ENCODE measurements at places on chromosomes 2 and 18.

DNA sequence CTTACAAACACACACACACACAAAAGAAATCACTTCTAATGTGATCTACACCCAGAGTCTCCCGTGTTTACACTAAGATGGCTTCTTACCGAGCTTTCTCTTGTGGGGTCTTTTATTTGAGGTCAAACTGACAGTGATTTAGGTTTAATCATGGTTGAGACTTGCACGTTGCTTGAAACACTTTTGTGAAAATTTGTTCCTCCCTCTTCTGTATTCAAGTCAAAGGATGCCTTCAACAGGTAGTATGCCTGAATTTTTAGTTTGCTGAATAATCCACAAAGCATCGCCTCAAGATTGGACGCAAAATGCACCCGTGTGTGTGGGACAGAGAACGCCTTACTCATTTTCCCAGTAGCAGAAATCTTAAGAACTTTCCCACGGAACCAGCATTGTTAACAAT, 4.0 kb upstream of the ZNF516 start:
- DNase-seq: no peak

DNA sequence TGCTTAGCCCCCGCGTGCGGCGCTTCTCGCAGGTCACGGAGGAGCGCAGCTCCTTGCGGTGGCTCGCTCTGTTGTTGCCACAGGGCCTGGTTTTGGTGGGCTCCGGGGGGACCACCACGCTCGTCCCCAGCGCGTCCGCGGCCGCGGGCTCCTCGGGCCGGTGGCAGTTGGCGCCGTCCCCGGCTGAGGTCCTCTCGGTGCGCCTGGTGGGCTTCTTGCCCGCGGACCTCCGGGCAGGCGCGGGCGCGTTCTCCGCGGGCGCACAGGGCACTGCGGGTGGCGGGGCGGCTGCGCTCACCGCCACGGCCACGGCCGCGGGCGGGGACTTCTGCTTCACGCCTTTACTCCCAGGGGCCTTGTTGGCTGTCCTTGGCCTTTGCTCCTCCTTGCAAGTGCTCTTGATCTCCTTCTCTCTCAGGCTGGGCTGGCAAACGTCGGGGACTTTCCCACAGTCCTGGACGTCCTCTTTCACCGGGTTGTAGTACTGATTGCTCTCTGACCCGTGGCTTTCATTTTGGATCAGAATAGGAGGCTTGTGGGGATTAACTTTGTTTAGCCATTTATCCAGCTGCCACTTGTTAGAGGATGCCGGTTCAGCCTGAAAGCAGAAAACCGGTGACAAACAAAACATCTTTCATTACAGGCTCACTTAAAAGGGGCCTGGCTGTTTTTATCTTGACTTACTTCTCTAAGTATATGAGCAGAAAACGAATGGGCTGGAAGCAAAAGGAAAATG, 104.0 kb upstream of the REV1 start:
- DNase-seq: no peak

- no peak for DNase-seq
Measured at GRCh38 chr2:134601264-134601663, 117.5 kb downstream of the TMEM163 start.

DNA sequence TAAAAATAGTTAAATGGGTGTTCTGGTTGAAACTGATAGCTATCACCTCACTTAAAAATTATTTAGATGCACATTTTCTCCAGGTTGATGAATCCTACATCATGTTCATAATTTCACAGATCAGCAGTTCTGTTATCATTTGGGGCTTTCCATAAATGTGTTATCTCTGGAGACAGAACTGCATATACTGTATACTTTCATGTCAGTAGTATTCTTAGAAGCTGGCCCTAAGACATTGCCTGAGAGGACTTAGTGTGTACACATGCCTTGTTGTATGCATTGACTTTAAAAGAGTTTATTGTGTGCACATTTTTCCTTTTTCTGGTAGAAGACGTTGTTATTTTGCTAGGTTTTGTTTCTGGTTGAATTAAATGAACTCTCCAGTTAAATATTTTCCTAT, 41.0 kb downstream of the PIK3C3 start:
- no peak for DNase-seq

GRCh38 chr2:16235747-16236146, 295.4 kb downstream of the MYCN start:
- DNase-seq: no peak

DNA sequence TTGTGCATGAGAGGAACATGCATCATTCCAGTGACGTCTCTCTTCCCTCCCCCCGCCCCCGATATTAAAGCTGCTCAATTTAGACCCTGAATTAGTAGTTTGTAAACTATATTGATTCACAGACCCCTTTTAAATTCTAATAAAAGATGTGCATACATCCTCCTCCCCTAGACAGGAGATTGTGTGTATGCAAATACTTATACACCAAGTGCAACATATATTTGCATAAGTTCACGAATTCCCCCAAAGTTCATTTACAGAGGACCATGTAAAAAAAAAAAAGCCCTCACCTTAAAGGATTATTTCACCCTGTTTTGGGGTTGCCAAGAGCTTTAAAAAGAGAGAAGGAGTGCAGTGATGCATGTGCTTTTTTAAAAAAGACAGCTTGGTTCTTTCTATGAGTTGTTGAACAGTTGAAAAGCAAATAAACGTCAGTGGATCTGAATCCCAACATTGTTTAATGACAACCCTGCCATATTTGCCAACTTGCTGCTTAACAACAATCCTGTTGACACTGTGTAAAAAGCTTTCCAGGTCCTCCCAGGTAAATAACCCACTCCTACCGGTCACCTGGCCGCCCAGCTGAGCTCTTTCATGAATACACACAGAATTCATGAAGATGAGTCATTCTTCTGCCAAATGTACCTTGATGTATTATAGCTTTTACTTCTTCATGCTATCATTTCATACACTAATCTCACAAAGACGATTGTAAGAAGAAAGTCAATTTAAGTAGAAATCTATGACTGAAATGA, 211.5 kb downstream of the IKZF2 start:
- DNase-seq: no peak

- peak; percentile 69 for DNase-seq
Measured at GRCh38 chr2:159968279-159968900, 94.0 kb downstream of the PLA2R1 start.

- no peak for DNase-seq
Measured at GRCh38 chr18:13565228-13565627, 161.1 kb downstream of the FAM210A start.

GRCh38 chr2:186848873-186849578, at the start of gene ZSWIM2:
Gene ZSWIM2 (minus strand): TSS chr2:186849170. CDS start chr2:186849130, 40 bp downstream.
- DNase-seq: no peak

DNA sequence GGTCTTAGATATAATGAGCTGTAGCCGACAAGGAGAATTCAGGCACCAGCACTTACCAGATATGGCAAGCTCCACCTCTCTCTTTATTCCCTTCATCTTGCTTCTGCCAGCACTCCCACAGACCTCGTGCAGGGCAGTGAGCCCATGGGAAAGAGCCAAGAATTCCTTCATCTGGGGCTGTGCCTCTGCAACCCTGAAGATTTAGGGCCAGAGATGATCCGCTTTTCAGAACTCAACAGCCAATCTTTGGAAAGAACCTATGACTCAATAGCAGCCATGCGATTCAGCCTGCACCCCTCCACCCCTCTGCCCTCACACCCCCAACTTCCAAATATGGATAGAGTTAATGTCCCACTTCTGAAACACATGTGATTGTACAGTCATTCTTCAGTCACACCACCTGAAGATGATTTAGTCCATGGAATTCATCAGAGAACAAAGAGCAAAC, 533.7 kb upstream of the TNP1 start:
- no peak for DNase-seq

DNA sequence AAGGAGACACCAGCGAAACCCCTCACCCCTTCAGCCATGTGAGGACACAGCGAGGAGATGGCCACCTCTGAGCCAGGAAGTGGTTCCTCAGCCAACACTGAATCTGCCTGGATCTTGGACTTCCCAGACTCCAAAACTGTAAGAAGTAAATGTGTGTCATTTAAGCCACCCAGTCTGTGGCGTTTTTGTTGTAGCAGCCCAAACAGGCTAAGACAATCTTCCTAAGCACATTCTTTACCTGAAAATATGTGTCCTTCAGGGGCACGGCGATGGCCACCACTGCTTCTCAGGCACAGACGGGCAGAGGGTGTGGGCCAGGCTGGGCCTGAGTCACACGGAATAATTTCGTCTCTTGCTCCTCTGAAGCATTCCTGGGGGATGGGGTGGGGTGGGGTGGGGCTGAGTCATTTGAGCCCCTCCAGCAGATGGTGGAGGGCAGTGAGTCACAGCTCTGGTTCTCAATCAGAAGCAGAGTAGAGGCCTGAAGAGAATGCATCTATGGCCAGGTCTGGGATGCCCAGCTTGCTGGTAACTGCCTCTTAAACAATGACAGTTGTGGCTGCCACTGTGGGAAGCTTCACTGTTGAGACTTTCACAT, 142.4 kb downstream of the CAPN13 start:
- peak; percentile 86 for DNase-seq

DNA sequence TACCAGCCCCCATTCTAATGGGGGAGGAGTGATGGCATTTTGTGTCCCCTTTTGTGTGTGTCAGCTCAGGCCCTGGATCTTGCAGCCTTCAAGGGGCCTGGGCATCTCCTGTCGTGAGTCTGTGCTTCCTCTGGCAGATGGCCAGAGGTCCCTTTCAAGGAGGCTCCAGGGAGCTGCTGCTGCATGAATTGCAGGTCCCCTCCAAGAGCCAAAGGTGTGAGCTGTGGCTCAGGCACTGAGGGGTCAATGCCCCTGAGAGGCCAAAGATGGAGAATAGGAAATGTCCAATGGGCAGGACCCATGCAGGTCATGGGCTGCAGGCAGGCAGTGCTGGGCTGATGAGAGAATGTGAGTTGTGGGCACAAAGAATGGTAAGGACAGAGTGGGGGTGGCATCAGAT, 10.4 kb downstream of the MAB21L4 start:
- no peak for DNase-seq

DNA sequence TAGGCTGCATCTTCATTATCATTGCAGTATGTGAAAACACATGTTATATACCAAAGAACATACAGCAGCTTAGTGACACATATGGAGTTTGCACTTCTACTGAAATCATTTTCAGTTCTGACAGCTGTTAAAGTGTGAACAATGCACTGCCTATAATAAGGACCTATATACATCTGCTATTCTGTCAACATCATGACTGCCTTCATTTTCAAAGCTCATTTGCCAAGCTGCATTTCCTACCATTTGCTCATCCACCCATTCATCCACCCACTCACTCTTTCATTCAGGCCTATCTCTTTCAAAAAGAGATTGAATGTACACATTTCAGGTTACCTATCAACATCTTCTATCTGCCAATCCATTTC, 81.7 kb upstream of the STK17B start:
- no peak for DNase-seq

DNA sequence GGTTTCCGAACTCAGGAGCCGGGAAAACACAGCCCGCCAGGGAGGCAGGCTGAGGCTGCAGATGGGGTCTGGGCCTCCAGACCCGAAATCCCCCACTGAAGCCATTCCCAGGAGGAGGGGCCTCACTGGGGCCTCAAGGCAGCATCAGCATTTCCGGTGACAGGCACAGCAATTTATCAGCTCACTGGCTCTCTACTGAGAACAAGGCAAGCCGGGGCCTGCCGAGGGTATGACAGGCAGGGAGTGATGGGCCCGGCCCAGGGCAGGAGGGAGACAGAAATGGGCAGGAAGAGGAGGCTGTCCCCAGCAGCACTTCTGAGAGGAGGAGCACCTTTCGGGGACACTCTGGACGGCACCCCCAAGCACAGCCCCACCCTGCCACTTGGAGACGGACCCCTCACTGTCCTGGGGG, 12.5 kb downstream of the SDC1 start:
- DNase-seq: no peak

- DNase-seq: peak; percentile 32
Measured at GRCh38 chr2:221103930-221104329, 468.2 kb downstream of the EPHA4 start.
